ENCODE measurements at places on chromosomes 4 and X.

GRCh38 chrX:129934461-129934860 lies 28.5 kb downstream of the UTP14A start:
- DNase-seq = no peak

- DNase-seq = no peak
These were observed 56.6 kb upstream of the WDR1 start for GRCh38 chr4:10173037-10173753.

DNA sequence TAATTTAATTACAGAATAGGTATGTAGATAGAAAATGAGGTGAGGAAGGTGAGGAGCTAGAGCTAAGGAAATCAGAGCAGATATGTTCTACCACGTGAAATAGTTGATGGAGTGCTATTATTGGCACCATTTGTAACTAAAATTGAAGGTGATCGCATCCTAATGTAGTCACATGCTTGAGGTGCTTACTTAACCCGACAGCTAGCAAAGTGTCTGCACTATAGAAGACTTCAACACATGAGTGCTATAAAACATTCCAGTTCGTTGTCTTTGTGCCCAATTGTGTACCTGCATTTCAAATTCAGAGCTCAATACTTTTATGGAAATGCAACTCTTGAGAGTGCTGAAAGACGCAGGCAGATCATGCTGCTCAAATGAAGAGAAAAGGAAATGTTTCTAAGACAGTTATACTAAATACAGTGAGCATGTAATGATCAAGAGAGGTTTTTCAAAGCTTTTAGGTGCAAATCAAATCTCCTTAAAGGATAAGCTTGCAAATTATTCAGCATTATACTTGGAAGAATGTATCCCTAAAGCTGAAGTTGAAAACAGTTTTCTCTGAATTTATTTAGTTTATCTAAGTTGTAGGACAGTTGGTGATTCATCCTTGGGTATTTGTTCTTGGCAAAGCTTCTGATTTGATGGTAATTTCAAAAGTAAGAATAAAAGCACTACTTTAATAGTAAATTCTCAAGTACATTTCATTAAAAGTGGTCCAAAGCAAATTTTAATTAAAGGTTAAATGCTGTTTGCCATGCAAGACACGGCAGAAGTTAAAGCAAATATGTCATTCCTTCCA lies 223.9 kb upstream of the EPHA5 start:
- no peak for DNase-seq

- no peak for DNase-seq
These were observed 61.6 kb downstream of the KIT start for GRCh38 chr4:54719378-54719777.

GRCh38 chr4:8403976-8404375 lies 36.5 kb downstream of the ACOX3 start:
- no peak for DNase-seq

GRCh38 chrX:137052643-137053235 lies 18.9 kb upstream of the GPR101 start:
- no peak for DNase-seq

- DNase-seq = no peak
These were observed 76.6 kb downstream of the ANXA3 start for GRCh38 chr4:78627966-78628678.

GRCh38 chrX:66012094-66012534 lies 27.8 kb downstream of the VSIG4 start:
- no peak for DNase-seq

DNA sequence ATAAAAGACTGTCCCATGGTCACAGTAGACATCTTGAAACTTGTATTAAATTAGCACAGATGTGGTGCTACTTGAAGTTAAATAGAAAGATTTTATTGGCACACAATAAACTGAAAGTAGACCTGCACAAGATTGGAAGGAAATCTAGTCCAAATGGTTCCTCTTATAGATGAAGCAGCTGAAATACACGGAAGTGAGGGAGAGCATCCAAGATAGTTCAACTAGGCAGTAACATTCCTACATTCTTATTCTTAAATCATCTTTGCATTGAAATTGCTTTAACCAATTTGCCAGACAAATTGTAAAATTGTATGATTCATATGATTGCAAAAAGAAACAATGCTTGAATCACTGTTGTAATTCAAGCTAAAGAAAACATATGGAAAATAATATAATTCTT lies 87.6 kb upstream of the VCX3B start:
- no peak for DNase-seq

- DNase-seq = no peak
These were observed 12.9 kb downstream of the ING2 start for GRCh38 chr4:183517781-183518180.

GRCh38 chrX:19792412-19792811 lies 95.0 kb downstream of the SH3KBP1 start:
- DNase-seq = no peak

DNA sequence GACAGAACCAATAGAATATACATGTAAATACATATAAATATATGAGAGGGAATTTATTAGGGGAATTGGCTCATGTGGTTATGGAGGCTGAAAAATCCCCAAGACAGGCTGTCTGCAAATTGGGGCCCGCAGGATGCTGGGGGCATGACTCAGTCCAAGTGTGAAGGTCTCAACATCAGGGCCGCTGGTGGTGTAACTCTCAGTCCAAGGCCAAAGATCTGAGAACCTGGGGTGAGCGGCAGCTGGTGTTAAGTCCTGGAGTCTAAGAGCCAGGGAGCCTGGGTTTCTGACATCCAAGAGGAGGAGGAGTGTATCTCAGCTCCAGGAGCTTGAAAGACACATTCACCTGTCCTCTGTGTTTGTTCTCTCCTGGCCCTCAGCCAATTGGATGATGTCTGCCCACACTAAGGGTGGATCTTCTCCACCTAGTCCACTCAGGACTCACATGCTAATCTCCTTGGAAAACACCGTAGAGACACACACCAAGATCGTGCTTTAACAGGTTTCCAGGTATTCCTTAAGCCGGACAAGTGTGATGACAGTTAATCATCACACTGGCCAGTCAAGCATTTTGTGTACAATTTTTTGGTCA lies 28.9 kb downstream of the TIGD2 start:
- no peak for DNase-seq

GRCh38 chr4:140106289-140106844 lies 47.6 kb downstream of the MAML3 start:
- no peak for DNase-seq

- no peak for DNase-seq
These were observed 69.9 kb upstream of the NKX1-1 start for GRCh38 chr4:1476140-1476513.

DNA sequence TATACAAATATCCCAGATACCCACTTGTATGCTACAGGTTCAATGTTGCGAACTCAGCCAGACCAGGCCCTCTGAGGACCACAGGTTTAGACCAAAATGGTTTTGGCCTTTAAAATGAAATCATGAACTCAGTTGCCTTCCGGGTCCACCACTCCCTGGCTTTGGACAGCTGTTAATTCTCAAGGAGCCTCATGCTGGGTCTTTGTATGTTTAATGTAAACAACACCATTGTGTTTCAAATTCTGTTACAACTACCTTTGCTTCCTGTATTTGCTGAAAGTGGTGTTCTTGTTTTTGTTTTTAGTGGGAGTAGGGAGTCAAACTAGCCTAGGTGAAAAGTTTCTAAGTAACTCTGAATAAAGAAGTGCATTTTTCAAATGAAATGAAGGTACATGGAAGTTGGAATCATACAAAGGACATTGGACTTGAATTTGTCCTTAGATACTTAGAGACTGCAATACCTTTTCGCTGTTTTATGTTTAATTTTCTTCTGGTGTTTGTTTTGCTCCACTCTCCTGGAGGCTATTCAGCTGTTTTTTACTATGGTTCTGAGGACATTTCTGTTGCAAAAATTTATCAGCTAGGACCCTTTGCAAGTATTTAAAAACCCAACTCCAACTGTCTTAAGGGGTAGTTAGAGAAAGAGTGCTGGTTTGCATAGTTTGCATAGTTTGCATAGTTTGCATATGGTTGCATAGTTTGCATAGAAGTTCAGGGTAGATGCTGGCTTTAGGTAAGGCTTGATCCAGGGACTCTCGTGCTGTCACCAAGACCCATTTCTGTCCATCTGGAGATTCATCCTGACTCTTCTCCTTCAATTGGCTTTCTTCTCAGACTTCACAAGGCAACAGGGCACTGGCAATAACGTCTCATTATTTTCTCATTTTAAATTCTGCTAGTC lies 70.1 kb downstream of the MID1IP1 start:
- DNase-seq = no peak

- no peak for DNase-seq
These were observed 31.2 kb upstream of the UXT start for GRCh38 chrX:47690175-47690574.

GRCh38 chr4:545612-546011 lies 30.5 kb downstream of the TMEM271 start:
- no peak for DNase-seq

DNA sequence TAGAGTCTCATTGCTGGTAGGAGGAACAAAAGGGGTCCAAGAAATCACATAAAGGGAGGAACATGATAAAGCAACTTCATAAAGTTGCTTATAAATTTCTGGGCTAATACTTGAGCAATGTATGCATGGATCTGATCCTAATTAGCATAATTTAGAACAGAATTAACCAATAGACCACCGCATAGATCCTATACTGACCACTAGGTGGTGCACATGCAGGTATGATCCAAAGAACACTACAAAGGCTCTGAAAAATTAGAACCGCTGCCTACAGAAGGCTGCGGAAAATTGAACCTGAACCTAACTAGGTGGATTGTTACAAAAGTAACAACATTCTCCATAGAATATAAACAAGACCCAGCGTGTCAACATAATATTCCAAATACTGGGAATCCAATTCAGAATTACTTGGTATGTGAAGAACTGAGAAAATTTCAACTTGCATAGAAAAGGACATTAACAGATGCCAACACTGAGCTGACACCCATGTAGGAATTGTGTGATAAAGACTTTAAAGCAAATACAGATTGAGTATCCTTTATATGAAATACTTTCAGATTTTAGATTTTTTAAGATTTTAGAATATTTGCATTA lies 23.3 kb downstream of the BRCC3 start:
- DNase-seq = no peak

GRCh38 chr4:169744601-169745000 lies 13.1 kb downstream of the HPF1 start:
- DNase-seq = no peak

DNA sequence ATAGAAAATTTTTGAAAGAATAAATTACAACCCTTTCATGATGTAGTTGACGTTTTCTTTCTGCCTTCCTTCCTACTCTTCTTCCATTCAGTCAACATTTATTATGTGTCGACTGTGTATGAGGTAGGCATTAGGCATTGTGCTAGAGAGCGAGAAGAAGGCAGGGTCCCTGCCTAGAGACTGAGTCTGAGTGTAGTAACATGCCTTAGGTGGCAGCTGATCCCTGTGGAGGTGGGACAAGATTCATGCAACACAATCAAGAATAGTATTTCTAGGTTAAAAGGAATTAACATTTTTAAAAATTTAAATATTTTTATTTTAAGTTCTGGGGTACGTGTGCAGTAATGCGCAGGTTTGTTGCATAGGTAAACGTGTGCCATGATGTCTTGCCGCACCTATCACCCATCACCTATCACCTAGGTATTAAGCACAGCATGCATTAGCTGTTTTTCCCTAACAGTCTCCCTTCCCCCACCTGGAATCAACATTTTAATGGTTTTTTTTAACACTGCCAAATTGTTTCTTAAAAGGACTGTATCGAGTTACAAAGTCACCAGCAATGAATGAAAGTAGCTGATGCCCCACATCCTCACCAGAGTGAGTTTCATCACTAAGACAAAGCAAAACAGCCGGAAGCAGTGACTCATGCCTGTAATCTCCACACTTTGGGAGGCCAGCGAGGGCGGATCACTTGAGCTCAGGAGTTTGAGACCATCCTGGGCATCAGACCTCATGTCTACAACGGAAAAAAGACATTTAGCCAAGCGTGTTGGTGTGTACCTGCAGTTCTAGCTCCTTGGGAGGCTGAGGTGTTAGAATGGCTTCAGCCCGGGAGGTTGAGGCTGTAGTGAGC lies 84.0 kb downstream of the WWC2 start:
- peak; percentile 67 for DNase-seq

DNA sequence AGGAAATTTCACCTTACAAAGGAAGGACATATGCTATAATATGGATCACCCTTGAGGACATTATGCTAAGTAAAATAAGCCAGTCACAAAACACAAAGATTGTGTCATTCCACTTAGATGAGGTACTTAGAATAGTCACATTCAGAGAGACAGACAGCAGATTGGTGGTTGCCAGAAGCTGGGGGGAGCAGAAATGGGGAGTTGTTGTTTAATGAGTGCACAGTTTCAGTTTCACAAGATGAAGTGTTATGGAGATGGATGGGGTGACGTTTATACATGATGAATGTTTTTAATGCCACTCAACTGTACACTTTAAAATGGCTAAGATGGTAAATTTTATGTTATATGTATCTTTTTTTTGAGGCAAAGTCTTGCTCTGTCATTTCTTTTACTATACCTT lies 14.8 kb upstream of the SPON2 start:
- no peak for DNase-seq

GRCh38 chr4:103098756-103099440 lies 736 bp downstream of the BDH2 start:
- DNase-seq = no peak

DNA sequence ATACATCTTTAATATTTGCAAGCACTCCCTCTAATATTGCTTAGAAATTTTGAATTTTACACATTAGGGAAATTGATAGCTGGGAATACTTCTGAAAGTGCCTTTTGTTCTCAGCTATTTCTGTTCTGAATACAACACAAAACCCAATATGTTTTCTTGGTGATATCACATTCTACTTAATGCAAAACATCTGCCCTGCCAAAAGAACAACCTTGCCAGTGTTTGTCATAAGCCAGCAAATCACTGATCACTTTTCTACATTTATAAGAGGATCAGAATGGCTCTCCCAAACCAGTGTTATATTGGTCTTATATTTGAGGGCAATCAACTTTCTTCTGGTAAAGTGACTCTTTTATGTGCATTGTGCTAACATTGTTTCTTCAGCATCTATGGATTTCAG lies 126.8 kb upstream of the APOOL start:
- DNase-seq = no peak

DNA sequence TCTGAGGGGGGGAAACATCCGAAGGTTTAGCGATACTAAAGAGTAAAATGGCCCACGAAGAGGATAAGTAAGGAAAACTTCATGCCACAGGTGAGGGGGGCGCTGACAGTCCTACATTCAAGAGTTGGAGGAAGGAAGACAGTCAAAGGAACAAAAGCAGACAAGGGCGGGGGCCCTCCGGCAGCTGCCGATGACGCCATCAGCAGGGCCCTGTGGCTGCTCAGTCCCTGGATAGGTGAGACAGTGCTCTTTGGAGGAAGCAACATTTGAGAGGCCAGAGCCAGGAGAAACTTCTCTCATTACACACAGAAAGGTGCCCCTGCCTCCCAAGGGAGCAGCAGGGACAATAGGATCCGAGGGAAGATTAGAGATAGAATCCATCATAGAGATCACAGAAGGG lies 41.5 kb downstream of the RAB40AL start:
- no peak for DNase-seq

DNA sequence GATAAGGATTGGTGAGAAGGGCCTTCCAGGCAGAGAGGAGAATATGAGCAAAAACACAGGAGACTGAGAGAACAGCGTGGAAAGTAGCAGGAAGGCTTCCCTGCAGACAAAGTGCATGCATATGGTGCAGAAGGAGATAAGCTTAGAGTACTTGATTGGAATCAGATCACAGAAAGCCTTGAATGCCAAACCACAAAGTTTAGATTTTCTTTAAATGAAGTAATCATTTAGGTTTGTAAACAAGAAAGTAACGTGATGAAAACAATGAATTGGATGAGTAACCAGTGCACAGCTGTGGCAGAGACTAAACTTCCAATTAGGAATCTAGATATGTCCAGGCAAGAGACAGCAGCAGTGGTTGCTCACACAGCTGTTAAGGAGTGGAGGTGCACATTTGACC lies 83.8 kb upstream of the C1QTNF7 start:
- DNase-seq = no peak

GRCh38 chr4:122602277-122603142 lies 18.4 kb downstream of the IL21 start:
- no peak for DNase-seq
